Stimulated activated CD8-positive, alpha-beta memory T cell treated with anti-CD3 and anti-CD28 coated beads, Interleukin-4, amount 100 ng/mL, for 4 hours (primary cell): ENCODE measurements at places on chromosomes 2 and 18.

DNA sequence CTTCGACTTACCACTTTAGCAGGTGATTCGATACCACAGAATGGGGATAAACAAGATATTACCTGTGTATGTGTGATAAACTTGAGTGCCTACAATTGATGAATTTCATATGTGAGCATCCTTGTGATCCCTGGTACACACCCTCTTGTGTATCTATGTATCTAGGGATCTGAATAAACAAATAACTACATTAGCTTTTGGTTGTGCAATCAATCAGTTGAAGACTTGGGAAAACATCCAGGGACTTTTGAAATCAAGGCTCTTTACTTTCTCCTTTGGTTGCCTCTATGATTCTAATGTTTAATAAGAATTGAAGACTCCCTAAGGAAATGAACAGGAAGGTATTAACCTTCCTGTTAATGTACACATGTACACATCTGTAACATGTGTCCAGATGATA is 97.3 kb upstream of the DCC start:
- no peak for DNase-seq

- DNase-seq: no peak
These were observed 64.4 kb downstream of the TTC21B start for GRCh38 chr2:165889158-165889557.

DNA sequence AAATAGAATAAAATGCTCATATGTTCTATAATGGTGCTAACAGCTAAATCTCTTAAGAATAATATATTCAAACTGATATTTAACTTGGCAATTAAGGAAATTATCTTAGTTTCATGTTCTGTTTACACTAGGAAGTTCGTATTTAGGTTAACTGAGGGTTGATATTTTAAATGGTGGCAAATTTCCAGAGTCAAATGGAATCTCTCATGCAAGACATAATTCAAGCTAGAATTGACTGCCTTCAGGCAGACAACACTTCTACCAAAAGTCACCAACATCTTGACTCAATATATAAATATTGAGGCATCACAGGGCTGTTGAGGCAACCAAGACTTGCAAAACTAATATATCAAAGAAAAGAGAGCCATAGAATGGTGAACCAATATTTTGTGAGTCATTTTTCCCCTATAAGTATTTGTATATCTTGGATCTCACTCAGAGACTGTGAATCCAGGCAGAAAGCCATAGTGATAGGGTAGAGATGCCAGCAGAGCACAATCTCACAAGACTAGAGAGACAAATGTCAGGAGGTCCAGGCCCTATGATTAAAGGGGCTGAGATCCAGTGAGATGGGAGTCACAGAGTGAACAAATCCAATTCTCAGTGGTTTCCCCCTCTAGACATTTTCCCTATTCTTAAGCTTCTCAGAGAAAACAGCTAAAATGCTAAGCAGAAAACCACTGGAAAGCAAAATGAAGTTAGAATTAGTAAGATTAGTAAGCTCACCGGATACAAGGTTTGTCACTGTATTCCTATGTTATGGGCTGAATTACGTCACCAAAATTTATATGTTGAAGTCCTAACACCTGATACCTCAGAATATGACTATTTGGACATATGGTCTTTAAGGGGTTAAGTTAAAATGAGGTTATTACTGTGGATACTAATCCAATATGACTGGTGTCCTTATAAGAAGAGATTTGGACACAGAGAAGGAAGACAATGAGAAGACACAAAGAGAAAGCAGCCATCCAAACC is 358.2 kb upstream of the UBE2E3 start:
- no peak for DNase-seq

GRCh38 chr18:75010278-75010677 is 198.7 kb downstream of the PTGR3 start:
- DNase-seq: no peak

DNA sequence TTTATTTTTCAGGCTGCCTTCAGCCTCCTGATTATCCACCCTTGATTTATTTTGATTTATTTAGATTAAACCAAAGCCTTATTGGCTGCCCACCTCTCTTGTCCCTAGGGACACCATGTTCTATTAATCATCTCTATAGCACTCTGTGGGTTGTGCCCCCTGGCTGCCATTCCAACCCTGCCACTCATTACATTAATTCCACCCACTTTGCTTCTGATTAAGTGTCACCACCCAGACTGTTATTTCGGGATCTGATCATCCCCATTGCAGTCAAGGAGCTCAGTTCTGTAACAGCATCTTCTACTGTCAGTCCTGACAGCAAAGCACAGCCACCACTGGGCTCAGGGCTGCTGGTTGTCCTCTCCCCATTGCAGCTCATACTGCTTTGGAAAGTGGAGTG is 175.1 kb upstream of the DDX18 start:
- DNase-seq: no peak

DNA sequence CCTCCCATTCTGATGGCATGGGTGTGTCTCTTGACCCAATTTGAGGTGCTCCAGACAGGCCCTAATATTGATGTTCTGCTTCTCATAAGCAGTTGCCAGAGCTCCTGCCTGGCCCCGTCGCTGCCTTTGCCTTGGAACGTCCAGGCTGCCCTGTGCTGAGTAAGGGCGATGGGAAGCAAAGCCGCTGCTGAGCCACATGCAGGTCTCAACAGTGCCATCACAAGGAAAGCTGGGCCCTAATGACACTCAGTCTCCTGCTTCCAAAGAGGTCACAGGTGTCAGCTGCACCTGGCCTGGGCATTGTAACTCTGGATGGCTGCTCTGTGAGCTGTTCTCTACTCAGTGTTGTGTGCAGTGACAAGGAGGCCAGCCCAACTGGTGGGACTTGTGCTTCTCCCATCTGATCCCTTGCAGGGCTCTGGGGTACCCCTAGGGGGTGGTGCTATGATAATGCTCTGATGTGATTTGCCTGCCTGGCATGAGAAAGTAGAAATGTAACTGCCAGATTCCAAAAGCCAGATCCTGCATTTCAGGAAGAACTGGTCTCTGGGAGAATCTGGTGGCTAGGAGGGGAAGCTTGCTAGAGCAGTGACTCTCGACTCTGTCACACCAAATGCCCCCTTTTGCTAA is 8.7 kb downstream of the TTC39C start:
- DNase-seq: no peak

- DNase-seq: no peak
These were observed 126.8 kb downstream of the SLC8A1 start for GRCh38 chr2:40325116-40325515.

DNA sequence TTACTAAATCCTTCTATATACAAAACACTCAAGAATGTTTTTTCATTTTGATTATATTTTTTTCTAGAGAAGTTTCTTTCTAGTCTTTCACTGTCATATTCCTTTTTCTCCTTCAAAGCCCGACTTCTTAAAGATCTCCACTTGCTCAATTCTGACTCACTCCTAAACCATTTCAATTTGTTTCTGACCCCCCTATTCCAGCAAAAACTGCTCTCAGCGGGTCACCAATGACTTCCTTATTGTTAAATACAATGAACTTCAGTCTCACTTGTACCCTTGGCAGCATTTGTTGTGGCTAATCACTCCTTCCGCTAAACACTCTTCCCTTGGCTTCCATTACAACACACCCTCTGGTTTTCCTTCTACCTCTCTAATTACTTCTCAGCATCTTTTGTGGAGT is 111.1 kb upstream of the RBBP8 start:
- DNase-seq: no peak

- no peak for DNase-seq
These were observed 402.0 kb upstream of the UBE2E3 start for GRCh38 chr2:180578441-180578840.

- no peak for DNase-seq
These were observed 8.6 kb downstream of the FAM171B start for GRCh38 chr2:186702501-186702900.

DNA sequence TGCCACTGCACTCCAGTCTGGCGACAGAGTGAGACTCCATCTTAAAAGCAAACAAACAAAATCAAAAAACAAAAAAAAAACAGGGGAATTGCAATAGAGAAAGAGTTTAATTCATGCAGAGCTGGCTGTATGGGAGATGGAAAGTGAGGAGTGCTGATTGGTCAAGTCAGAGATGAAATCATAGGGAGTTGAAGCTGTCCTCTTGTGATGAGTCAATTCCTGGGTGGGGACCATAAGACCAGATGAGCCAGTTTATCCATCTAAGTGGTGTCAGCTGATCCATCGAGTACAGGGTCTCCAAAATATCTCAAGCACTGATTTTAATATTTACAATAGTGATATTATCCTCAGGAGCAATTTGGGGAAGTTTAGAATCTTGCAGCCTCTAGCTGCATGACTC is 45.3 kb downstream of the FRZB start:
- no peak for DNase-seq

DNA sequence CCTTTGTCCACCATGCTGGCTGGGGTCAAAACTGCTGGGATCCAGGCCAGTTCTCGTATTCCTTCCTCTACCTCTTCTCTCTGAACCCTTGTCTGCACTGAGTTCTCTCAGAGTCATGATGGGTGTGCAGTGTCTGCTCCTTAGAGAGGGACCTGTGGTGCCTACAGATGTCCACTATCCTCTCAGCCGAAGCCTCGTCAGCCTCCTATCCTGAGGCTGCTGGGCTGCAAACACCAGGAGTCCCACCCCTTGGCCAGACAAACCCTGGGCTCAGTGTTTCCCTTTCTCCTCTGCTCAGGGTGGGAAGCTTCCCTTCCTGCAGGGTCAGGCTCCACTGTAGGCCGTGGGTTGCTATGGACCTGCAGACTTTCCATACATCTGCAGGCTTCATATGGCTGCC is 2.3 kb downstream of the INPP5D start:
- DNase-seq: no peak

GRCh38 chr2:236786751-236787150 is 217.1 kb downstream of the ACKR3 start:
- no peak for DNase-seq

- no peak for DNase-seq
These were observed 138.9 kb downstream of the PXDN start for GRCh38 chr2:1605102-1606045.

- no peak for DNase-seq
These were observed 306.6 kb upstream of the VWC2L start for GRCh38 chr2:214104219-214104618.
